Activated CD4-positive, alpha-beta T cell treated with anti-CD3 and anti-CD28 coated beads for 24 hours (primary cell): ENCODE measurements at places on chromosomes 4 and X.

DNA sequence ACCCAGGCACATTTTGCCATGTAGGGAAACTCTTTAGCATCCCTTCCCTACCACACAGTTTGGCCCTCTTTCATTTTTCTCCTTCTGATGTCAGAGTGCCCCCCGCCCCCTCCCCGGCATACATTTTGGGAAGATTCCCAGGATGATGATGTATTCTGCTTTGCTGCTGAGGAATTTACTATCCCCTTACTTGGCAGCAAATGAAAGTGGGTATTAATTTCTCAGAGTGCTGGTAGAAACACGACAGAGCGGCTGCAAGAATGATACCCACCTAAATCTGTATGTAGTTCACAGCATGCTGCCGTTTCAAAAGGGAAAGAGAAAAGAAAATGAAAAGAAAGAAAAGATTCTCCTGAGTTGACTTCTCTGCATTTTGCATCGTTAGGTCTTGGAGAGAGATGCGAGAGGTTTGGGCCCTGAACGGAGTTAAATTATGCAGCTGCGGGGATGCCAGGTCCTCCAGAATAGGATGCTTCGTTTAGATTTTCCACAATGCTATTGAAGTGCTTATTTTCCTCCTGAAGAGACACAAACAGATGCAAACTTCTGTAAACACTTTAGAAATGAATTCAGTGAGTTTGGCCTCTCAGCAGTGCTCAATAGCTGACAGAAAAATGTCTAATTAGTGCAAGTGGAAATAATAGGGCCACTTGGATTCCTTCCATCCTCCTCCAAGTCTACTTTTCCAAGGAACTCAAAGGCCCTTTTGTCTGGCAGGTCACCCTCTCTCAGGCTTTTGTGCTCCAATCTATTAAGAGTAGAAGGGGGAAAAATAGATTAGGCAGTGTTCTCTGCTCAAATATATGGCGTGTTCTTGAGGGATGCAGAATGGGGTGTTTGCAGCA lies 106.2 kb downstream of the ALPK1 start:
- no peak for DNase-seq

DNA sequence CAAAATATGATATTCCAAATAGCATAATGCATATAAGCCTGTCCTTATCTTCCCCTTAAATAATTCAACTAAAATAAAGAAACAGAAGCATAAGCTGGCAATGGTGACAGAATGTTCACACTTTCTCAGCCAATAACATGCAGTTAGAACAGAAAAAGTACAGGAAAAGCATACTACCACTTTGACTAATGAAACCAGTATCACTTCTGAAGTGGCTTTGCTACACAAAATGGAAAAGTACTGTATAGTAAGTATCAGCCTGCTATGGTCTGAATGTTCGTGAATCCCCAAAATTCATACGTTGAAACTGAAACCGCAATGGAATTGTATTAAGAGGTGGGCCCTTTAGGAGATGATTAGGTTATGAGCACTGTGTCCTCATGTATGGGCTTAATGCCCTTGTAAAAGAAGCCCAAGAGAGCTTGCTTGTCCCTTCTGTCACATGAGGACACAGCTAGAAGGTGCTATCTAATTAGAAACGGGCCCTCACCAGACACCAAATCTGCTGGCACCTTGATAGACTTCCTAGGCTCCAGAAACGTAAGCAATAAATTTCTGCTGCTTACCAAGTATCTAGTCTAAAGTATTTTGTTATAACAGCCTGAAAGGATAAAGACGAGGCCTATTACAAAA lies 102.6 kb downstream of the PRDM5 start:
- no peak for DNase-seq

- no peak for DNase-seq
Measured at GRCh38 chrX:19225909-19226308, 103.6 kb upstream of the ADGRG2 start.

DNA sequence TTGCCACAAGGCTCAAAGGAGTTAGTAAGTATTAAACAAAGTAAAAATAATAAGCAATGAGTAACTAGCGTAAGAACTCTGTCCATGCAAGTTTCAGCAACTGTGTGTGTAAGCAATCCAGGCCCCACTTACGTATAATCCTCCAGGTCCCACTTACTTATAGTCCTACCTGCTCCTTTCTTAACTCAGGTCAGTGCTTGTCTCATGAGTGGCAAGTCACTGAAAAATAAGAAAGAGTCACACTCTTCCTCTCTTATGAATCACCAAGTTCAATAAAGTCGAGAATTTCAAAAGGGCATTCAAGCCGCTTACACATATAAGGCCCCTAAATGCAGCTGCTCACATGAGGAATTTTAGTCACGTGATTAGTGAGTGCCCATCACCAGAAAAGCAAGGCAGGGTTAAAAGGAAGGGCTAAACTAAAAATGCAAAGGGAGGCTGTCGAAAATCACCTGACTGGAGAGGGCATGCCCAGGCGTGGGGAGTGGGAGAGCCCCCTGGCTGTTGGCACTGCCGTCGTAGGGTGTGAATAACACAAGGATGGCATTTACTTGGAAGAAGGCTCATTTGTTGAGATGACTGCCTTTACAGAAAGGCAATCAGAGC lies 58.2 kb downstream of the ZNF827 start:
- no peak for DNase-seq

GRCh38 chr4:86928400-86929255 lies 6.2 kb upstream of the AFF1 start:
- no peak for DNase-seq

DNA sequence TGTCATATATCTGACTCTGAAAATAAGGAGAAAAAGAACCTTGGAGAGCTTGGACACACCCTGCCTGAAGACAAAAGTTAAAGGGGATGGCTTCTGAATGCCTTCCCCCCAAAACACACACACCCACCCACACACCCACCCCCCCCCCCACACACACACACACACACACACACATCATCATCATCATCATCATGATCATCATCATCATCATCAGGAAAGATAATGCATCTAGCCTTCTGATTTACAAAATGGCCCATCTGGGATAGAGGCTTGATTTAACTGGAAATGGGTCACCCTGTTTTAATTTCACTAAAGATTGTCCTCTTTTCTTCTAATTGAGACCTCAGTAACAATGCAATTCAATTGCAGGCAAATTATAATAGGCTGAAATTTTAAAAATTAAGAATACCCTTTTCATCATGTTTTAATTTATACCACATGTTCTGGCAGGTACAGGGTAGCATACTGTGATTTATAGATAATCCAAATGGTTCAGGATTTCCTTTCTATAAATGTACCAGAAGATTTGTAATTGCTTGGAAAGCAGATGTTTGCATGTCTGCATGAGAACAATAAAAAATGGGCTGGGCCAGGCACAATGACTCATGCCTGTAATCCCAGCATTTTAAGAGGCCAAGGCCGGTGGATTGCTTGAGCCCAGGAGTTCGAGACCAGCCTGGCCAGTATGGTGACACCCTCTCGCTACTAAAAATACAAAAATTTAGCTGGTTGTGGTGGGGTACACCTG lies 56.5 kb downstream of the TRIM2 start:
- DNase-seq: no peak

DNA sequence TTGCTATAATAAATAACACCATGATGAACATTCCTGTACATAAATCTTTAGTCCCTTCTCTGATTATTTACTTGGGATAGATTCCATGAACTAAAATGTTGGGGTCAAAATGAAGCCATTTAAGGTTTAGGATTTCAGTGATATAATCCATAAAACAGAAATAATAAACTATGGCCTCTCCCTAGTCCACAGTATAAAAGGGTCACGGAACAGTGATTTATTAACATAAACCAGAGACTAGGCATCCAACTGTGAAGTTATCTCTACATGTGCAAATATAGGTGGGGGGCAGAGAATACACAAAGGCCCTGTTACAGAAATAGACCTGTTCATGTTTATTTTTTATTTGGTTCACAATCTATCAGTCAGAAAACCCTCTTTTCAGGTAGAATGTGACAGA lies 499.1 kb upstream of the SLIT2 start:
- no peak for DNase-seq

- no peak for DNase-seq
Measured at GRCh38 chrX:6526564-6527136, 8.3 kb downstream of the VCX3A start.

DNA sequence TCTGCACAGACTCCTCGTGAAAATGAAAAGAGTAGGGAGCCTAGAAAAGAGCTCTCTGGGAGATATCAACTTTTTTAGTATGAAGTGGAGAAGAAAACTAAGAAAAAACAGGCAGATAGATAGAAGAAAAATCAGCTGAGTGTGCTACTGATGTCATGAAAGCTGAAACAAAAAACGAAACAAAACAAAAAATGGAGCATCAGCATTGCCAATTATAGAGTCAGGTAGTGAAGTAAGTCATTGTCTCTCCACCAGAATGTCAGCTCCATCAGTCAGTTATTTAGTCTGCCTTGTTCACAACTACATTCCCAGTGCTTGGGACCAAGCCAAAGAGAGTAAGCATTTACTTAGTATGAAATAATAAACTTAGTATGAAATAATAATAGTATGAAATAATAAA lies 595.1 kb downstream of the STPG2 start:
- no peak for DNase-seq

- DNase-seq: no peak
Measured at GRCh38 chr4:151858356-151858755, 97.5 kb upstream of the GATB start.

DNA sequence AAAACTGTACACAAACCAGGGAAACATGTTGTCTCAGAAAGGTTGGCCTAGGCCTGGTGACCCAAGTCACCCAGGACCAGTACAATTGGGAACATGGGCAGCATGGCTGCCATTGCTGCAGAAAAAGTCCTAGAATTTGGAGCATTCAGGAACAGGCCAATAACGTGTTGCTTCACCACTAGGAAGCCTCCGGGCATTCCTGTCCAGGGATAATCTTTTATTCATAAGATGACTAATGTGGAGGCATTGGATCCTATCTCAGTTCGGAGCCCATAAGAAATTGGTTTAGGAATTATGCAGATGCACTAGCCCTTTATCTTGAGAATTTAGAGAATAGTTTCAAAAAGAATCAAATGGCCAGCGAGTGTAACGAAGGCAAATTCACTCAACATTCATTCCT lies 242.8 kb upstream of the NDST4 start:
- no peak for DNase-seq

DNA sequence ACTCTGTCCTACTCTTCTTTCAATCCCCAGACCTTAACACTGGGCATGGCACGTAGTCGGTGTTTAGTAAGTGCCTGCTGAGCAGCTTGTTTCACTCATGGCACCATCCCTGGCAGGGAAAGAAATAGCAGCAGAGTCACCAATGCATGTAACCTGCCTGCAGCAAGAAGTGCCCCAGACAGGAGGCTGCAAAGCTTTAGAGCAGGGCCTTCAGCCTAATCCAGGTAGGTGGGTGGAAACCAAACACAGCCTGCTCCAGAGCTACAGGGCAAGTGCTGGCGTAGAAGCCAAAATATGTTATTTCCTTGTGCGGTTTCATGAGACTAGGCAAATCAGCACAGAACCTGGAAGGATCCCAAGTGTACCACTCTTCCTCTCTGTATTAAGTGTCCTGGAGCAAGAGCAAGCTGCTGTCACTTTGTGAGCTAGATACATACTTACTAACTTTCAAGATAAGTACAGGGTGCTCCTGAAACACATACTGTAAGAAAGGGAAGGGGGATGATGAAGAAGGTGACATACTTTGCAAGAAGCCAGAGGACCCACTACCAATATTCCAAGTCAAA lies 5.5 kb downstream of the PROM1 start:
- DNase-seq: no peak

DNA sequence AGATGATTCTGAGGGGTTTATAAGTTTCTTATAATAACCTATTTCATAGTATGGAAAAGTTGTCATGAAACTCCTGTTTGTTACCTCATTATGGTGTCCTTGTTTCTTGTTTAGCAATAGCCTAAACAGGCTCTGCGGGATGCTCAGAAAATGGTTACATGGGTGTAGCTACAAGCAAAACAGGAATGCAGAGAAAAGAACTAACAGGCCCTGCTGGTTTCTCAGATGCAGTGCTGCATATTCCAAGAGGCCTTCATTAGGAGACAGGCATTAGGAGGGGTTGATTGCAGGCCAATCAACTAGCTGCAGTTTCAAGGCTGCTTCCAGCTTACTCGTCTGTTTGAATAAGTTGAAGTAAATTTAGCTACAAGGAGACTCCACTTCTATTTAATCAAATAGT lies 37.6 kb upstream of the HPGD start:
- DNase-seq: no peak

GRCh38 chr4:49044270-49044669 lies 58.2 kb downstream of the CWH43 start:
- DNase-seq: no peak

DNA sequence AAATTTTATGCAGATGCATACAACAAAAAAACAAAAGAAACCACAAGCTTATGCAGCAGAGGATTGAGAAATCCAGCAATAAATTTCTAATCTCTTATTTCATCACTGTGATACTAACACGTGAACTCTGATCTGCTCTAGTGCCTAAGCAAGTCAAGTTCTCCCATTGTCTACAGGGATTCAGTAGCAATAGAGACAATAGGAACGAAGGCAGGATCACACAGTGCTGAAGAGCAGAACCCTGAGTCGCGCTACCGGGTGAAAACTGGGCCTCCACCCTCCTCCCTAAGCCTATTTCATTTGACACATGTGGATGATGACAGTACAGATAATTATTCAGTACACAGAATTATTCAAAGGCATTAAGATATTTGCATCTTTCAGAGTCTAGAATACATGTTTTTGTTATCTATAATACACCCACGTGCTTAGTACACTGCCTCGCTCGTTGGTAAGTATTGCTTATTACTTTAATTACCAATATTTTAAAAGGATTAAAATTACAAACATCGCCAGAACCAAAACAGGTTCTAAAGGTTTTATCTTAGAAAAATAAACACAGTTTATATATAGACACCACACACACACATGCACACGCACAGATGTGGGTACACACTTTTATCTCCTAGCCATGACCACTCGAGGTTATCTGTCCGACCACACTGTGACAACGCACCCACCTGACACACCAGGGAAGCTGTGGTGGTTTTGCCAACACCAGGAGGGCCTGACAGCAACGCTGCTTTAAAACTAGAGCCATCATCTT lies 60.1 kb downstream of the RFC1 start:
- DNase-seq: no peak
